Dermis microvascular lymphatic vessel endothelial cell (primary cell): ENCODE measurements at places on chromosomes 4 and X.

DNA sequence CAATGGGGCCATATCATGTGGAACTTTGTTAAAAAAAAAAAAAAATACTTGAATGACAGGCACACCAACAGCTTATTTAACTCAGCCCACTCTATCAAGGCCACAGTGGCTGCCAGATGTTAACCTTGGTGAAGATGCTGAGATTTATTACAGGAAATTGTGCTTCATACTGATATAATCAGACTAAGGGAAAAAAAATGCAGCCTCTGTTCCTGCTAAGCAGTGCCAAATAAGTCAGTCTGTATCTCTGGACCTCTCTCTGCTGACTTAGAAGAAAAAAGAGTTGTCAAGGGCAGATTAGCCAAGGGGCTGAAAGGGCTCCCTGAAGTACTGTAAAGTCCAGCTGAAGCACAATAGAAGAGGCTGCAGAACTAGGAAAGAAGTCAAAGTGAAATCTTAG, 677.7 kb upstream of the HTR2C start:
- DNase-seq, result no peak

DNA sequence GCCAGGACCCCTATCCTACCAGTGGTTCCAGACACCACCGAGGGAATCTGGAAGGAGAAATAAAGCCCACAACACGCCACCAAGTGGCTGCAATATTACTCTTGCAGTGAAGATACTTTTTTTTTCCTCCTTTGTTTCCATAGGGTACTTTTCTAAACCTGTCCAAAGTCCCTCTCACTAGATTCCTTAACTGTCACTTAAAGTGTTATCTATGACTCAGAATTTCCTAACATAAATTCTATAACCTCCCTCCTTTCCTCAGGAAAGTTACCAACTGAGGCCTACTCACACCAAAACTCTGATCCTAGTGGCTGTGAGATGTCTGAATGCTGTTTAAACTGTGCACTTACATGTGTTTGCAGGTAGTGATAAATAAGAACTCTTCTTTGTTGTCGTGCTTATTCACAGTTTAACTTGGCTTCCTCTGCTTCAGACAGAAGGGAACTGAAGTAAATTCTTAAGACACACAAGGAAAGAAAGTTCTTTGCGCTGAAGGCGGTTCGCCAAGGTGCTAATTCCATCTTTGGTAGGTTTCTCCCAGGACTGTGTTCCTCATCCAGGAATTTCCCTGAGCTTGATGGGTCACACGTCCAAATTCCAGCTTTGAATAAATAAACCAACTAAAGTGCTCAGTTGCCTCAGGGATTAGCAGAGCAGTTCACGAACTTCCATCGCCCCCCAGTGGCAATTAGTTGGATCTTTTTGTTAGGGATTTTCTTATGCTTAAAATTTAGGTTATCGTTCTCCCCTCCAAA, 10.7 kb upstream of the HCCS start:
- peak; percentile 15 for DNase-seq

DNA sequence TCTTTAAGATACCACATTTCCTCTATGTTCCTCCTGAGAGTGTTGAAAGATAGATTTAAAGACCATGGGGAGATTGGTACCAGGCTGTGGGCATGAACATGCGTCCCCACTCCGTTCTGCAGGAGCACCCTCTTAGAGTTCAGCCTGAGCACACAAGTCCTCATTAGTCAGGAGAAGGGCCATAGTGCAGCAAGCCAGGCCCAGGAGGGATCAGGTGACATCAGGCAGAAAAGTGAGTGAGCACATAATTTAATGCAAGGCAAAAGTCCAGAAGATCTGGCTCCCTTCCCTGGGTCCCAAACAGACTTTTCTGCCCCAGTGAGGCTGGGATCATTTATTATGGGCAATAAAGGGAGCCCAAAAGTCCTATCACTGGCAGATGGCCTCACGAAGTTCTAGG, 263.7 kb upstream of the AGTR2 start:
- DNase-seq, result no peak

DNA sequence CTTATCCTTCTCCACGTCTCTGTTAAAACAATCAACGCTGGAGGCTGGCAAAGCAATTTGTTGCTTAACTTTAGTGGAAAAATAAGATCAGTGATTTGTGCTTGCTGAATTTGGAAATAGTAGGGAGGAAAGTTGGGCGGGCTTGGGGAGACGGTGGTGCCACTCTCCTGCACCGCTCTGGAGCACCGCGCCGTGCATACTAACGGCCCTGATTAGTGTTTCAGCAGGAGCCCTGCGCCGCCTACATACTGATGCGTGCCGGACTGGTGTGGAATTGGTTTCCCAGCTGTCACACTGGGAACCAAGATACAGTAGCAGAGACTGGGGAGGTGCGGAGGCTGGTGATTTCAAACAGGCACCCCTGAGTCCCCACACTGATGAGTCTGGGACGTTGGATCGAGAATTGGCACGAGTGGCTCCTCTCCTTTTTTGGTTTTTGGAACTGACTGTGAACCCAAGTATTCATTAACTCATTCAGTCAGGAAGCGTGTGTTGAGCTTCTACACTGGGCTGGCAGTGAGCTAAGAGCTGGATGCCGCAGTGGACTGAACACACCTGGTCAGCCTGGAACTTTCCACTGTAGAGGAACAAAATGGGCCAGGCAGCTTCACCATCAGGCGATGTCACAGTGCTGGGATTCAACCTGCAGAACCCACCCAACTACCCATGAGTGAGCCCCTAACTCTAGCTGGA, 29.0 kb upstream of the PSAPL1 start:
- DNase-seq, result no peak

GRCh38 chr4:165301833-165302232, 25.6 kb upstream of the MSMO1 start:
- no peak for DNase-seq

GRCh38 chr4:97548186-97548585, 595.1 kb downstream of the STPG2 start:
- DNase-seq, result no peak

GRCh38 chrX:77945910-77946545, 23.4 kb downstream of the PGAM4 start:
- DNase-seq, result no peak

DNA sequence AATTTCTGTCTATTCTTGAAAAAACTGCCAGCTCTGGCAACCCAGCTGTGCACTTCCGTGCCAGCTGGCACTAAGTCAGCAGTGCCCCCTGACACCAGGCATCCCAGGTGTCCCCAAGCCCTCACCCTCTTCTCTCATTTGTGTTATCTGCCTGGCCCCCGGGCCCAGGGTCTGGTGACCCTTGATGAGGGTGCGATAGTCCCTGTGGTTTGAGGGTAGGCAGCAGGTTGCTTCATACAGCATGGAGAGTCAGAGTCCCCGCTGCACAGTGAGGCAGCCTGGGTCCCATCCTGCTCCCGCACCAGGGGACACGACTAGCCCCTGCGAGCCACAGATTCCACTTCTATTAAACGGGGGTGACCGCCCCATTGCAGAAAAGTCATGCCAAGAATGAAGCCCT, 1.9 kb downstream of the MAN2B2 start:
- DNase-seq, result no peak

DNA sequence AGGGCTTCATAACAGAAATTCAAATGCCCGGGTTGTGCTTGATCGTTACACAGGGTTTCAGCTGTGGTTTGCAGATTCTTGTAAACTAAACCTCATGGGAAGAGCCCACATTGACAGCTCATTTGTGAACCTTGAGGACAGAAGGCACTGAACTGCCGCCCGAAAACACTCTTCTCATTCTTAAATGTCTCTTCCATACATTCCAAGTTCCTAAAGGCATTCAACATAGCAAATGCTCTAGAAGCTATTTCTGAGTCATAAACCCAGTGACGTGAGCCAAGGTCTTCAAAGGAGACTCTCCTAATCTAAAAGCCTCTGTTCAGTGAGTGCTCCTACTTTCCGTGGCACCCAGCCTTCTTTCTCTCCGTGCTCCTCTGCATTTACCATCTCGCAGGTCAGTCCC, 737.8 kb upstream of the FRG1 start:
- no peak for DNase-seq

DNA sequence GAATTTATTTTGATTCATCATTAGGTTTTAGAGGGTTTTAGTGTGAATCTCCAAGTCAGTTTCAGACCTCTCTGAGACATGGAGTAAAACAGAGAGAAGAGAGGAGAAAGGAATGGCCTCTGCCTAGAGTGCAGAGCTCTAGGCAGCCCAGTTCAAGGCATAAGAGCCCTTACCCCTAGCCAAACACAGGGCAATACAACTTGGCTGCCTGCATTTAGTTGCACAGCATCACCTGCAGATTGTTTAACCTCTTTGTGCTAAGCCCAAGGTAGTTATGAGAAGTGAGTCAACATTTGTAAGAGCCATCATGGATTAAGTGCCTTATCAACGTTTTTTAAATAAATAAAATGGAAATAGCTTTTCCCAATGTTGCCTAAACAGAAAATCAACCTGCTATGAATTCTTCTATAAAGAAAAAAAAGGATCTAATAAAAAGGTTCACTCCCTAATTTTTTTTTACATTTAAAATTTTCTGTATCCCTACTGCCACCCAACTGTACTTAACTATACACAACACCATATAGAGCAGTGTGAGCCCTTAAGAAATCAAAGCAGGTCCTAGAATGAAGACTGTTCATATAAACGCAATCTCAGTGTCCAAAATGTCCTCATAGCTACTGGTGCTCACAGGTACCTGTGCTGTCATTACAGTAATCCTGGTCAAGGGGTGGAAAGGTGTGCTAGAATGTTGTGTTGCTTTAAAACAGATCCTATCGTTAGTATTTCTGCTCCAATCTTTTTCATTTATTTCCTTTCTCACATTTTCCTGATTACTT, 36.0 kb downstream of the PF4 start:
- no peak for DNase-seq

GRCh38 chrX:67351411-67351810, 192.4 kb upstream of the AR start:
- DNase-seq, result no peak

GRCh38 chr4:164512124-164512523, 241.8 kb upstream of the SMIM31 start:
- DNase-seq, result no peak

DNA sequence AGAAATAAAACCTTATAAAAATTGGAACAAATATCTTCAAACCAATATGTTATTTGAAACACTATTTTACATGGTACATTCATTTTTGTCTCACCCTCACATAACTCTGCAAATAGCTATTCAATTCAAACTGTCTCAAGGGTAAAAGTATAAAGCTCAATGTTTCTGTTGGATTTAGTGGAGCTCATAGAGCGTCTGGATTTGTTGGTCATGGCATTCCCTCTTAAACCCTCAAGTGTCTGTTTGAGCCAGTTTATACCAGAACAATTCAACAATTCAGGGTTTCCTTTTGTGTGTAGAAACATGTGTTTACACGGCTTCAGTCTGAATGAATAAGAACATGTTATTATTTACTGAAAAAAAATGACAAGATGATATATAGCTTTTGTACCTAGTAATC, 161.6 kb downstream of the PCDH18 start:
- DNase-seq, result no peak

DNA sequence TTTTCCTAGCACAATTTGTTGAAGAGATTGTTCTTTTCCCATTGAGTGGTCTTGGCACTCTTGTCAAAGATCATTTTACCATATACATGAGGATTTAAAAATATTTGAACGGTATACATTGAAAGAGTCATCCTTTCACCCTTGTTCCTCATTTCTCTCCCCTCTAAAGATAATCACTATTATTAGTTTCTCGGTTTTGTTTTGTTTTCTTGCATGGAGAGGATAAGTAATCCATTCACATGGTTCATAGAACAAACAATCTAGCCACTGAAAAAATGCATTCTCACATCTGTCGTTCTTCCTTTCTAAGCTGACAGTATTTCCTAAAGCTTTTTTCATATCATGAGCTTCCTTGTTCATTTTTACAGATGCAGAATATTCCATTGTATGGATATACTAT, 39.2 kb upstream of the MSMO1 start:
- DNase-seq, result no peak

- DNase-seq, result no peak
These were observed 388.9 kb upstream of the PPP1R2C start for GRCh38 chrX:43166874-43167273.

- DNase-seq, result peak; percentile 30
These were observed 11.7 kb downstream of the RPL9 start for GRCh38 chr4:39446842-39447573.

- peak; percentile 48 for DNase-seq
These were observed 133.4 kb downstream of the ATG4A start for GRCh38 chrX:108224727-108225621.

DNA sequence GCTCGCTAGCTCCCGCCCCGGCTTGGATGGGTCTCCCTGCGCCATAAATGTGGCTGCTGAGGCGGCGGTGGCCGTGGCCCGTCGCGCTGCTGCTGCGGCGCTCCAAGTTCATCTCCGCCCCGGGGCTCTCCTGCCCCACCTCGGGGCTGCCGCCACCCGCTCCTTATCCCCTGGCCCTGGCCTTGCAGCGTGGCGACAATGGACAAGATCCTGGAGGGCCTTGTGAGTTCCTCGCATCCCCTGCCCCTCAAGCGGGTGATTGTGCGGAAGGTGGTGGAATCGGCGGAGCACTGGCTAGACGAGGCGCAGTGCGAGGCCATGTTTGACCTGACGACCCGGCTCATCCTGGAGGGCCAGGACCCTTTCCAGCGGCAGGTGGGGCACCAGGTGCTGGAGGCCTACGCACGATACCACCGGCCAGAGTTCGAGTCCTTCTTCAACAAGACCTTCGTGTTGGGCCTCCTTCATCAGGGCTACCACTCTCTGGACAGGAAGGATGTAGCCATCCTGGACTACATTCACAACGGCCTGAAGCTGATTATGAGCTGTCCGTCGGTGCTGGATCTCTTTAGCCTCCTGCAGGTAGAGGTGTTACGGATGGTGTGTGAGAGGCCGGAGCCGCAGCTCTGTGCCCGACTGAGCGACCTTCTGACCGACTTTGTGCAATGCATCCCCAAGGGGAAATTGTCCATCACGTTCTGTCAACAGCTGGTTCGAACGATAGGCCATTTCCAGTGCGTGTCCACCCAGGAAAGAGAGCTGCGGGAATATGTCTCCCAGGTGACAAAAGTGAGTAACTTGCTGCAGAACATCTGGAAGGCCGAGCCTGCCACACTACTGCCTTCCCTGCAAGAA, 763 bp downstream of the USP38 start:
- no peak for DNase-seq

DNA sequence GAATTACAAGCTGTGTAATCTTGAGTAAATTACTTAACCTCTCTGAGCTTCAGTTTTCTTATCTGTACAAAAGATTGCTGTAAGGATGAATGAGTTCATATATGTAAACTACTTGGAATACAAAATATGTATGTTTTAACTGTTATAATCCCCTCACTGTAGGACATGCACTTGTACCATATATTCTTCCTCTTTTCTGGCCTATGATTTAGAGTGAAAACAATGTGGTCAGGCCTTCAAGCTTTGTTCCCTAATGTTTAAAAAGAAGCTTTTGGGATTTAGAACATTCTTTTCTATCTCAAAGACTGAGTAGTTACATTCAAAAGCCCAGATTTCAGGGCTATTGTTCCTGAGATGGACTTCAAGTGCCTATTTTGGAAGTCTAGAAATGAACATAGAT, 26.7 kb upstream of the GPRIN3 start:
- no peak for DNase-seq

- no peak for DNase-seq
These were observed 44.5 kb downstream of the DTHD1 start for GRCh38 chr4:36325926-36326325.

DNA sequence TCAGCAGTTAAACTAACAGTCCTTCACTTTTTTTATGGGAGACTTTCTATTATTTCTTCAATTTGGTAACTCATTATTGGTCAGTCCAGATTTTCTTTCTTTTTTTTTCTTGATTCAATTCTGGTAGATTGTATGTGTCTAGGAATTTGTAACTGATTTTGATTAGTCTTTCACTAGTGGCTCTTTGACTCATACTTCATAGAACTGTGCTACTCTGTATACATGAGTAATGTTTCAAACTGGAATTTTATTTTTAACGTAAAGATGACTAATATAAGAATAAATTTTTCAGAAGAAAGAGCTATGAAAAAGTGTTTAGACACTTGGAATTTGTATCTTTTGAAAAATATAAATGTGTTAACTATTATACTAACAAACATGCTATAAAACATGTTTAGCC, 813.0 kb downstream of the TRAM1L1 start:
- DNase-seq, result no peak
